ENCODE measurements at places on chromosomes 16 and 17.

DNA sequence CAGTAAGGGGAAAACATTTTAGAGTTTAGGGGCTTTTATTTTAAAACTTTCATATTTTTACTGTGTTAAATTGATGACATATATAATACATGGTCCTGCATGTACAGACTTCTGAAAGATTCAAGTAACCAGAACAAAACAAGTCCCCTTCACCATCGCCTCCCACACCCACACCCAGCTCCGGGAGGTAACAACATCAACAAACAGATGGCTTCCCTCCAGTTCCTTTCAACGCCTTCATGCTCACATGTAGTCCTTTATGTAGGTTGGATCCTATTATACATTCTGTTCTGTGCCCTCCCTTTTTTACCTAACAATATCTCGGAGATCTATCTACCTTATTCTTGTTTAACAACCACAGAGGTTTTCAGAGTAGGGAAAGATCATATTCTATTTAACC is 30.5 kb downstream of the GINS3 start:
- no peak for DNase-seq

GRCh38 chr16:16092925-16093627 is 130.2 kb downstream of the ABCC6 start:
- DNase-seq, result no peak

DNA sequence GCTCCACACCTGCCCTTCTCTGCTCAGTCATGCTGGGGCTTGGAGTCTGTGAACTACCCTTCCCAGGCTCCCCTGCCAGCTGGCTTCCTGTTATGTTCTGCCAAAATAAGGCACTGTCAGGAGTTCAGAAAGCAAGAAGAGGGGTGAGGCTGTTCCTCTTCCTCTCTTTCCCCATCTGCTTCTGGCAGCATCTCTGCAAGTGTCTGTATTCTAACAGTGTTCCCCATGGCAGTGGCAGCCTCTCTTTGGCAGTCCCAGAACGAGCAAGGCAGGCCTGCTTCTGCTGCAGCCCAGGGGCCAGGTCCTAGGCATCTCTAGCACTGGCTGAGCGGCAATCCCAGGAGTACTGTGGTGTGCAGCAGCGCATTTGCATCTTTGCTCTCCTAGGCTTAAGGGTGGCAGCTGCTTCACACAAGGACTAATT is 219.1 kb downstream of the STX8 start:
- DNase-seq, result no peak

- peak; percentile 85 for DNase-seq
These were observed 1.2 kb downstream of the NGFR start for GRCh38 chr17:49496183-49496866.

- no peak for DNase-seq
These were observed 2.2 kb downstream of the PRM1 start for GRCh38 chr16:11278681-11279628.

- no peak for DNase-seq
These were observed 3.2 kb downstream of the KLHDC4 start for GRCh38 chr16:87762620-87763019.

GRCh38 chr16:65123396-65124211 is 1.7 kb upstream of the CDH11 start:
- no peak for DNase-seq

- peak; percentile 74 for DNase-seq
These were observed at the start of gene SLC46A1 for GRCh38 chr17:28405632-28406472. Gene SLC46A1 (minus strand): TSS chr17:28406212. CDS start chr17:28406114, 98 bp downstream.

DNA sequence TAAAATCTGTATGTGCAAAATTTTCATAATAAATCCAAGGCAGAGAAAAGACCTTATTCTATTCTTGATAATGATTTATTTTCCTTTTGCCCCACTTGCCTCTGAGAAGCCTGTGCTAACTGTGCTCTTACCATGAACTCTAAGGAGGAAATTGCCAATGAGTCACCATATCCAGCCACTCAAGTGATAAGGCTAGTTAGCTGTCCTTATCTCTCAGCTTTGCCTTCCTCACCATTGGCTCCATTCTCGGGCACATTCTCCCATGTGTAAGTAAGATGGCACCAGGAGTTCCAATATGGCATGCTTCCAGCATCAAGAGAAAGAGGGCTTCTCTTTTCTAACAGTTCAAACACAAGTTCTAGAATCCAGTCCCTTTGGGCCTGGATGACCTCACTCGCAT is 142.4 kb downstream of the TOX3 start:
- no peak for DNase-seq

GRCh38 chr16:10232757-10233156 is 50.5 kb upstream of the GRIN2A start:
- DNase-seq, result no peak

- no peak for DNase-seq
These were observed 1.5 kb downstream of the NPLOC4 start for GRCh38 chr17:81635431-81635830.

- peak; percentile 57 for DNase-seq
These were observed 48.7 kb upstream of the GSE1 start for GRCh38 chr16:85564277-85565051.

- peak; percentile 87 for DNase-seq
These were observed 23.7 kb upstream of the KDM8 start for GRCh38 chr16:27179500-27180072.

GRCh38 chr16:14215941-14216340 is 144.8 kb downstream of the MRTFB start:
- no peak for DNase-seq

DNA sequence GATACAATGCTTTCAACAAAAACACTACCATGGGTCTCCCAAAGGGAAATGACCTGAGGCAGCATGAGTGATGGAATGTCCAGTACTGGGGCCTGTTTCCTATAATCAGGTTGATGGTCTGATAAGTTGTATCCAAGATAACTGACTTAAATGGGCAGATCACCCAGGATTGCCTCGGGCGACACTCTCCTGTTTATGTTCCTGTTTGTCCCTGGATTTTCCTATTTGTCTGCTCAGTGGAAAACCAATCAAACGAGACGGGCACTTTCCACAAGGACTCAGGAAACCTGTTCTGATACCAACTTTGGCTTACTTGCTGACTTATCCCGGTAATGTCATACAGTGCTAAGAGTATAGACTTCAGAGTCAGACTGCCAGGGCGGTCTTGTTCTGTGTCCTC is 27.4 kb downstream of the USP43 start:
- DNase-seq, result no peak

- no peak for DNase-seq
These were observed 15.9 kb downstream of the CHMP1A start for GRCh38 chr16:89641458-89642119.

GRCh38 chr16:397135-397661 is at the start of gene NME4:
Gene NME4 (plus strand): TSS chr16:397199. CDS start chr16:397223, 24 bp downstream.
- no peak for DNase-seq

DNA sequence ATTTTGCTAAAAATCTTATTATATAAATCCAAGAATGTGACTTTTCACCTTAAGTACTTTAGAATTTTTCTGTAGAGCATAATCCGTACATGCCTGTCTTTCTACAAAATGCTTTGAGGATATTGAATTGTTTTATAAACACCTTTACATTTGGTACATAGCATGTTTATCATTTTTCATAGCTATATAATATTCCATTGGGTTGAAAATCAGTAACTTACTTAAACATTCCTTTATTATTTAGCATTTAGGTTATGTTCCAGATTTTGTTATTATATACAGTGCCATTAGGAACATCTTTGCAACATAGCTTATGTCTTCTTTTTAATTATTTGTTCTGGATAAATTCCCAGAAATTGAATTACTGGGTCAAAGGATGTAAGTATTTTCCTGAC is 17.0 kb upstream of the NOL11 start:
- DNase-seq, result no peak

GRCh38 chr16:1509307-1510221 is 16.4 kb downstream of the TELO2 start:
- DNase-seq, result no peak

GRCh38 chr16:2884041-2884451 is 1.0 kb downstream of the FLYWCH2 start:
- DNase-seq, result no peak

- DNase-seq, result peak; percentile 60
These were observed 804 bp downstream of the ATP6V0C start for GRCh38 chr16:2514333-2515179.

All from Peyer's patch (tissue), 4 donors.